ENCODE measurements at places on chromosomes 1 and 21. TPM values are rescaled to one million over a fixed set of nuclear protein-coding genes. Genes with fewer than 3 reads are reported as not detected.
A peak's percentile ranks its signal among the peaks of the same experiment; 100 is the strongest.

The AK4 gene
- 68.6 TPM for polyA plus RNA-seq

The NEXN gene
- 15.4 TPM for polyA plus RNA-seq

The GABPB2 gene
- polyA plus RNA-seq, result 10.2 TPM

The NFASC gene
- 13.9 TPM for polyA plus RNA-seq

The GPR157 gene
- polyA plus RNA-seq, result 1.0 TPM

The CEP170 gene
- 55.2 TPM for polyA plus RNA-seq

The TMIGD3 gene
- 1.2 TPM for polyA plus RNA-seq

The NIBAN1 gene
- polyA plus RNA-seq, result 3.1 TPM

The RPE65 gene
- polyA plus RNA-seq, result 0.14 TPM

The FBXO28 gene
- polyA plus RNA-seq, result 36.3 TPM

GRCh38 chr1:59375321-59376220, 78.7 kb downstream of the FGGY start:
- DNase-seq, result no peak

- no peak for DNase-seq
Measured at GRCh38 chr1:59066236-59066635, 230.7 kb upstream of the FGGY start.

GRCh38 chr21:36759348-36760083, 60.6 kb downstream of the SIM2 start:
- DNase-seq, result no peak

GRCh38 chr1:177340601-177341067, 169.9 kb downstream of the BRINP2 start:
- peak; percentile 85 for DNase-seq

- no peak for DNase-seq
Measured at GRCh38 chr1:26602378-26602959, 72.9 kb downstream of the RPS6KA1 start.

- no peak for DNase-seq
Measured at GRCh38 chr1:230456478-230456877, 30.3 kb upstream of the PGBD5 start.

DNA sequence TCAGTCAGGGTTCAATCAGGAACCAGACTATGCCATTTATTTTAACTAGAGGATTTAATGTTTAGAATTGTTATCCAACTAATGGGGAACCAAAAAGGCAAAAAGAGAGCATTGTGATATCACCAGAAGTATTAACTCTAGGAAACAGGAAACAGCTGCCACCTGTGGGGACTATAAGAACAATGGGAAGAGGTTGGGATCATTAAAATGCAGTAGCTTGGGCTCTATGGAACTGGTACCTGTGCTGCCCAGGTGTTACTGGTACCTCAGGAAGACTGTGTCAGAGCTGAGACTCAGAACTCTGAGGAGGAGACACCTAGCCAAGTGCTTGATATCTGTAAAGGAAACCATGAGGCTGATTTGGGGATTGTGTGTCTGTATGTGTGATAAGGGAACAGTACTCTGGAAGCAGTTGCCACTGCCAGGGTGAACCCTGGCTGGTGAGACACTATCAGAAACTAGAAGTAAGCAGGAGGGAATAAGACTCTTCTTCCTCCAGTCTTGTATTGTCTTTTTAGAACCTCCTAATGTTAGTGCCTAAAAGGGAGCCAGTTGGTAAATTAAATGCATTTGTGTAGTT, 49.4 kb downstream of the MAN1A2 start:
- no peak for DNase-seq

GRCh38 chr1:211326140-211326527, 499 bp upstream of the TRAF5 start:
- DNase-seq, result no peak

DNA sequence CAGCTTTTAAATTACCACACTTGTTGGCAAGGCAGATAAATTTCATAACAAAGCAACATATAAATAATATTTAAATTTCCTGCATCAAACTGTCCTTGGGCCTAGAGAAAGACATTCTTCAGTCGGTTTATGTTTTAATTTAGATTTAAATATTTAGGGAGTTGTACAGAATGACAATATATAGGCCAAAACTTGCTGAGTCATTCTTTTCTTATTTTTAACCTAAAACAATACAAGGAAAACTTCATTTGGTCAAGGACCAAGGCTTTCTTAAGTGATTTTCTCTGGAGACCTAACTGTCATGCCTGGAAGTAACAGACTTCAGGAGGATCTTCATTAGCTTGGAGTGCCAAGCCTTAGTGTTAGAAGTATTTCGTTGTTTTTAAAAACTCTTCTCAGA, 5.6 kb downstream of the MAP10 start:
- DNase-seq, result no peak

DNA sequence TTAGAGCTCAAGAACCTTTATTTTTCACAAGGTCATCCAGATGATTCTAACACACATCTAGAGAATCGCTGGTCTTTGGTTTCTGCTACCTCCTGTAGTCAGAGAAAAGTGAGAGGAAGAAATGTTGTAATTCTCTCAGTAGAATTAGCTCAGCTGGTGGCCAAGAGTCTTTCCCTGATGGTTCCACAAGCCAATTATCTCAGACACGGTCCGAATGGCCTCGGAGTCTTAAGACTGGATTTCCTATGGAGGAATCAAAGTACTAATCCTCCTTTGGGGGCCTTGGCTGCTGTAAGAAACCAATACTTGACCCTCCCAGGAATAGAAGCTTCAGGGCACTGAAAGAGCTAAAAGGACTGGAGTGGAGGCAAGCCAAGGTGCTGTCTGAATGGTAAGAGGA, 1.8 kb downstream of the TMEM81 start:
- DNase-seq, result no peak

- DNase-seq, result no peak
Measured at GRCh38 chr1:25781130-25781433, 18.9 kb upstream of the SELENON start.

- no peak for DNase-seq
Measured at GRCh38 chr1:221366495-221367110, 375.3 kb downstream of the DUSP10 start.

- DNase-seq, result no peak
Measured at GRCh38 chr1:200242110-200243041, 167.5 kb downstream of the ZNF281 start.

- DNase-seq, result no peak
Measured at GRCh38 chr21:40255518-40256444, 388.5 kb downstream of the PCP4 start.

DNA sequence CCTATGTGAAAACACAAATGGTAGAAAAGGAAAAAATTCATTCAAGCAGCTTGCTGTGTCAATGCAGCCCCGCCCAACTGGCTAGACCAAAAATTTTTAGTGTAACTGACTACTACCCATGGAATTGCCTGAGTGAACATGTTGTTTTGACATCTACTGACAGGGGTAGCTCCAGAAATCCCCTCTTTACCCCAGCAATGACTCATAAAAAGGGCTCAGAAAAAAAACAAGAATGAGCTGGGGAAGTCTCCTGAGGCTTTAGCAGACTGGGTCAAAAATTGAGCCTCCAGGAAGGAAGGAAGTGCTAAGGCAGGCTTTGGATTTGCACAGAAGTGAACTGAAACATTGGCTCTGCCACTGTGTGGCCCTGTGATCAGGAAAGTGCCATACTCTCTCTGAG, 24.4 kb upstream of the FGGY start:
- DNase-seq, result no peak

DNA sequence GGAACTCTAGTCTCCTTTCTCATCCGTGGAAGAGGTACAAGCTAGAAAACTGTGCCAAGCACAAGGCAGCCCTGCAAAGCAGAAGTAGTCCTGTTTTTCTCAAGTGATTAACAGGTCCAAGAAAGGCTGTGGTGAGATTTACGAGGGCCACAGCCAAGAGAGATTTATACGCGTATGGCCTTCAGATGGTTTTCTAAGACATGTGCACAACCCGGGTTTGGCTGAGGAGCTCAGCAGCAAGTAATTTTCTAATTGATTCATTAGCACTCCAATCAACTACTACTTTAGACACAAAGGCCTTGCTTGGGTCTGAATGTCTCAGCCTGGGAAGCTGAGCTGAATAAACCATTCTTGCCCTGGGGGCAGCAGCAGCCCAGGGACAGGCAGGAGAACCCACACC, 55.8 kb downstream of the SSBP3 start:
- no peak for DNase-seq

GRCh38 chr1:84525779-84526178, 19.4 kb upstream of the GNG5 start:
- no peak for DNase-seq

DNA sequence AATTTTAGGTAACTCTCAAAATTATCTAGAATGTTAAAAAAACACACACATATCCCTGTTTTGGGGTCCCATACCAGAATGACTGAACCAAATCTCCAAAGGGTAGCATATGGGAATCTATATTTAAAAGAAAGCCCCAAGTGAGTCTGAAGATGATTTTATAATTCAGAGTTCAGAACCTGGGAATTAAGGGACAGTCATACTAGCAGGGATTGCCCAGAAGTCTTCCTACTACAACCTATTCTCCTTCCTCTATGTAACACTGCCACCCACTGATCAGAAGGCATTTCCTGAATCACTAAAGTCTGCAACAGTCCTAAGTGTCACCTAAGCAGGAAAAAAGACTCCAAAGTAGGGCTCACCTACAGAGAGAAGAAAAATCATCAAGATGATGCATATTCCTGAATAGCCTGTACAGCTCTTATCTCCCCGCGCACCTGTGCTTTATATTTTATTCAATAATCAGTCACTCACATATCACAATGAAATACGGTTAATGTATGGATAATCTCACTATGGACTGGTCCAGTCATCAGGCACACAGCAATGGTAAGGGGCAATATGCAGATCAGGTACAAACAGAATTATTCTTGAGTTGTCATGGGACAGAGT, 4.9 kb downstream of the RGS1 start:
- no peak for DNase-seq

- no peak for DNase-seq
Measured at GRCh38 chr1:102163799-102164198, 167.1 kb upstream of the OLFM3 start.

DNA sequence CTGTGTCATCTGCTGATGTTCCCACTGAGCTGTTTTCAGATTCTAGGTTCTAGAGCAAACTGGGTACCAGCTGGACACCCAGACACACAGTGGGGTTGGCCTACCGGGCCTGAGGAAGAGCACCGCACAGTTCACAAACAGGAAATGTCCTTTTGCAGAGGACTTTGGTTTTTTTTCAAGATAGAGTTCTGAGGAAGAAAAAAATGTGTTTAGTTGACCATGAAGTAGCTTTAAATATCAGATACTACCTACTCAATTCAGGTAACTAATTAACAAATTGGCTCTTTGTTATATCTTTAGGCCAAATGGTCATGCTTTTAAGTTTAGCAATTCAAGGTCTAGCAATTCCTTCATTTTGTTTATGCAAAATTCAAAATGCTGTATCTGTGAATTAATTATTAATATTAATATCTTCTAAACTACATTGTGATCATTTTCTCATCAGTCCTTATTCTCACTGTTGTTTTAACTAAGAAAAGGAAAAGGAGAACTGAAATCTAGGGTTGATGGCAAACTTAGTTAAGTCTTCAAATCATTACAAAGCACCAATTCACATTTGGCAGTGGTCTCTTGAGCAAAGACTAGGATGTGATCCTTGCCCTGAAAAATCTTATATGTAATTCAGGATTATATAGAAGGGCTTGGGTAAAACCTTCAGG, 17.2 kb upstream of the NCF2 start:
- no peak for DNase-seq

DNA sequence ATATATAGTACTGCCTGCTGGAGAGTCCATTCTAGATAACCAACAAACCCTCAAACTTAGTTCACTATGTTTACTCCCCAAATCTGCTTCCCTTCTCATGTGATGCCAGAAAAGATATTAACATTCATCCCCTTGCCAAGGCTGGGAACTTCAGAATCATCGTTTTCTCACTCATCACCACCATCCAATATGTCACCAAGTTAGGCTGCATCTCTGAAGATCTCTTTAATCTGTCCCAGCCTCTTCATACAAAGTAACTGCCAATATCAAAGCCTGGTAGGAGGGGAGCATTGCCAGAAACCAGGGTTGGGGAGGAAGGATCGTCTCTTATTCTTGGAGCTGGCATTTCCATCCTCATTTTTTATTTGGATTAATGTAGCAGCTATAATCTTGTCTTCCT, 71.6 kb downstream of the XCL2 start:
- no peak for DNase-seq

DNA sequence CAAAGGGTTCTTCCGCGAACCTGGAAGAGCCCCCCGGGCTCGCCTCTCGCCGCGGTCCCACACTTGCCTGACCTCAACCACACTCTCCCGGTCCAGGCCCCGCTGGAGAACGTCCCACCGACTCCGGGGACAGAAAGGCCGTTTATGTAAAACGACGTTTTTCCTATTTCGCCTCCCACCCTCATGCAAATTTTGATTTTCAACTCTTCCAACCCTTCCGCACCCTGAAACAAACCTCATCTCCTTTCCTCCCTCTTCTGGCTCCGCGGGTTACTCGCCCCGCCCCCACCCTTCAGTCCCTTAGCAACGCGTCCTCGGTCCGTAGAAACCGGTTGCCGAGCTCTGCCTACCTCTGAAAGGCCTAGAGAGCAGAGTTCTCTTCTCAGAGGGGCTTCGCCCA, at the start of gene C1orf141:
Gene C1orf141, minus strand, starts transcription at position 276 of the 400 bp plus-strand sequence. CDS start 7,730 bp downstream, outside the sequence.
- DNase-seq, result peak; percentile 33

DNA sequence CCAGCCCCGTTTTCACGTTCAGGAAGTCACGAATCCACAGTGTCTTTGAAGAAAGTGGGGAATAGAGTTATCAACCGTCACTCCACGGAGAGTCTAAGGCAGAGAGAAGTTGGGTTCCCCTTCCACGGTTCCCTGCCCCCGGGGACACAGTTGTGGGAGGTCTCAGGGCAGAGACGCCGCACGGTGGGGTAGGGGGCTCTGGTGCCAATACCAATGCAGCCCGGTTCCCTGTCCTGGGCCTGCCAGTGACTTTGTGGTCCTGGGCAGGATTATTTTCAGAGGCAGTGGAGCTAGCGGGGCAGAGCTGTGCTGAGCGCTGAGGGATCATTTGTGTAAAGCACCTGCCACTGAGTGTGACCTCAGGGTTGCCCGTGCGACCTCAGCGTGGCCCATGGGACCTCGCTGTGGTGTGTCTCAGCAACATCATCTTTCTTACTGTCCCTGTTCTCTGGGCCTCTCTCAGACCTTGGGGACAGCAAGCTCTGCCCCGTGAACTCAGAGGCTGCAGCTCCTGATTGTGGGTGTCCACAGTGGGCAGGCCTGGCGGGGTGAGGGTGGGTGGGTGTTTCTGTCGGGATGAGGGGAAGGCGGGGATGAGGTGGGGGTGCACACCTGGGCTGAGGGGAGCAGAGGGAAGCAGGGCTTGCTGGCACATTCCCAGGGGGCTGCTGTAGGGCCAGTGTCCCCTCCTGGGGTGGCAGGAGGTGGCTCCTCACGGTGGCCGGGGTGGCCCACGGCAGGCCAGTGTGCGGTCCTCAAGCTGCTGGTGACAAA, 65.2 kb downstream of the AGPAT3 start:
- no peak for DNase-seq
